ENCODE measurements at places on chromosomes 5 and 9. TPM values are rescaled to one million over a fixed set of nuclear protein-coding genes. Genes with fewer than 3 reads are reported as not detected.
A peak's percentile ranks its signal among the peaks of the same experiment; 100 is the strongest.

GRCh38 chr9:107180206-107180605, 102.9 kb upstream of the RAD23B start:
- no peaks in the 10 kb centered on the region for H3K36me3 ChIP-seq
- no peaks in the 10 kb centered on the region for H3K27me3 ChIP-seq
- no peak for DNase-seq
- no peaks in the 10 kb centered on the region for H3K4me1 ChIP-seq
- H3K4me3 ChIP-seq: no peak overlapping the region
- H3K27ac ChIP-seq: no peak overlapping the region

The PCDHAC1 gene
- 2.9 TPM for total RNA-seq

The ADAMTS19 gene
- total RNA-seq: not detected

GRCh38 chr5:14266686-14267085, 123.5 kb downstream of the TRIO start:
- H3K4me1 ChIP-seq: peaks cover 20% of the 10 kb centered on the region
- no peak for DNase-seq
- no peaks in the 10 kb centered on the region for H3K36me3 ChIP-seq

GRCh38 chr5:91712718-91713117, 329.6 kb upstream of the ARRDC3 start:
- DNase-seq: no peak
- no peak overlapping the region for H3K4me3 ChIP-seq
- H3K4me1 ChIP-seq: no peaks in the 10 kb centered on the region
- H3K27ac ChIP-seq: no peak overlapping the region

DNA sequence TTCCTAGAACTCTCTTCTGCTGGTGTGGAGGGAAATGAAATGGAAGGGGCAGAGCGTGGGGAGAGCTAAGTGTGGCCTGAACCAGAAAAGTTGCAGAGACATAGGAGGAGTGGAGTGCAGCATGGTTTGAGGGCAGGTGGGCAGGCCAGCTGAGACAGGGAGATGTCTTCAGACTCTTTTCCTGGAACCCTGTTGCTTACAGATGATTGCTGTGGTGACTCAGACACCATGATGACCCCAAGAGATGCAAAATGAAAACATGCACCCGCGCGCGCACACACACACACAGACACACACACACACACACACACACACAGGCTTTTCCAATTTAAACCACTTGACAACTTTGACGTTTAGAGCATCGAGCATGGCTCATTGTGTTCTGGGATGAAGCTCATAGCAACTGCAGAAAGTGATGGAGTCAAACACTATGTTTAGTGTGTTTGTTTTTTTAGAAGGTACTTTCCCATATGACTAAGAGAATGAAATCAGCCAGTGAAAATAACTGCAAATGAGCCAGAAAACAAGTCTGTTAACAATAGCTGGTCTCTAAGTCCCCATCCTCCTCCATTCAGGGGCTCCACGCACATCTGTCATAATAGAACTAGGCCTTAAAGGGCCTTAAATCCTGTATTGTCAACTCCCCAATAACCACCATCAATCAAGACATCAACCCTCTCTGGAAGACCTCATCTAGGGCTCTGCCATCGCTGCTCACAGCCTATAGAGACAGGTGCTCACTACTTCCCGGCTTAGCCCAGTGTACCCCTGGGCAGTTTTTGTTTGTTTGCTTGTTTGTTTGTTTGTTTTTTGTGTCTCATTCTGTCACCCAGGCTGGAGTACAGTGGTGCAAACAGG, 9.6 kb downstream of the TMOD1 start:
- H3K36me3 ChIP-seq: no peaks in the 10 kb centered on the region
- no peaks in the 10 kb centered on the region for H3K4me1 ChIP-seq
- H3K27me3 ChIP-seq: no peaks in the 10 kb centered on the region
- H3K4me3 ChIP-seq: no peak overlapping the region
- no peak overlapping the region for H3K27ac ChIP-seq
- no peak for DNase-seq

The ANKRD55 gene
- total RNA-seq: 1.2 TPM

The COL15A1 gene
- total RNA-seq: 42.0 TPM

- DNase-seq: no peak
- no peak overlapping the region for H3K4me3 ChIP-seq
- no peak overlapping the region for H3K27ac ChIP-seq
- no peaks in the 10 kb centered on the region for H3K27me3 ChIP-seq
- H3K4me1 ChIP-seq: no peaks in the 10 kb centered on the region
Observed at GRCh38 chr5:153926201-153926600, 112.5 kb downstream of the FAM114A2 start.

The GPR21 gene
- total RNA-seq: 4.1 TPM

DNA sequence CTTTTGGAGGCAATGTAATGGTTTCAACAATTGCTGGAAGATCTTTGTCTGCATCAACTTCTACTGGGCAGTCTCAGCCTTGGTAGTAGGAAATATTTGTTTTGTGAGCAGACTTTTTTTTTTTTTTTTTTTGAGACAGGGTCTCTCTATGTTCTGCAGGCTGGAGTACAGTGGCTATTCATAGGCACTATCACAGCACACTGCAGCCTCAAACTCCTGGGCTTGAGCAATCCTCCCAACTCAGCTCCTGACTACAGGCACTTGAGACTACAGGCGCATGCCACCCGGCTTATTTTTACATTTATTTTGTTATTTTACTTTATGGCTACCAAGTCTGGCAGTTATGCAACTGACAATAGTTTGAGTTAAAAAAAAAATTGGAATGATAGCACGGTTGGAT, 187.3 kb downstream of the SNX18 start:
- no peaks in the 10 kb centered on the region for H3K36me3 ChIP-seq
- DNase-seq: no peak
- no peak overlapping the region for H3K4me3 ChIP-seq
- H3K27me3 ChIP-seq: no peaks in the 10 kb centered on the region

- H3K4me3 ChIP-seq: no peak overlapping the region
- no peaks in the 10 kb centered on the region for H3K27me3 ChIP-seq
- H3K27ac ChIP-seq: no peak overlapping the region
- H3K4me1 ChIP-seq: no peaks in the 10 kb centered on the region
Observed at GRCh38 chr9:29297592-29297991, 1724.3 kb upstream of the C9orf72 start.

DNA sequence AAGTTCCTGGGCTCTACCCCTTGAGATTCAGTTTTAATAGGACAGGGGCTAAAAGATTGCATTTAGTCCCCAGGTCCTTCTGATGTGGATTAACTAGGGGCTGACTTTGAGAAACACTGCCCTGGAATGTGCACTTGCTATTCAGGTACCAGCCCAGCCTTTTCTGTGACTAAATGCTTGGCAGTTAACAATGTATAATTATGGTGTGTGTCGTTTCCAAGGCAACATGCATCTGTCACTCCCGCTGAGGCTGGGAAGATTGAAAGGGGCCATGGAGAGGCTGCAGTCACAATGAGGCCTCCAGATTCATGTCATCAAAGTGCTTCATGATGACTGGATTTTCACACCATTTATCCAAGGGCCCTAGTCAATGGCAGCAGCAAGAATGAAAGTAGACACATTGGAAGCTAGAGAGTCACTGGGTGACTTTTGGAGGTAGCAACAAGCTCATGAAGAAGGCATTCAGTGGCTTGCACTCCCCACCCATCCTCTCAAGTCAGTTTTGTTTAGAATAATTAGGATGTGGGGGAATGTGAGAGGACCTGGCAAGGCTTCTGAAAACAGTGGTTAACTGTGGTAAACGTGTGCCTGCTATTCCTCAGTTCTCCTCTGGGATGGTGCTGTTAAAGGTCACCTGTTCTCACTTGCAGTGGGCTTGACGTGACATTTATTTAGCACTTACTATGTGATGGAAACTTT, 28.3 kb downstream of the RAI14 start:
- no peaks in the 10 kb centered on the region for H3K36me3 ChIP-seq
- H3K4me3 ChIP-seq: no peak overlapping the region
- no peak for DNase-seq
- H3K4me1 ChIP-seq: peaks cover 30% of the 10 kb centered on the region
- H3K27ac ChIP-seq: peak overlapping the region; percentile 53

The SLC6A18 gene
- total RNA-seq: not detected

The TAF11L5 gene
- total RNA-seq: not detected

The RABGAP1 gene
- 61.1 TPM for total RNA-seq

The COL5A1 gene
- total RNA-seq: 23.8 TPM

The ST8SIA4 gene
- 11.6 TPM for total RNA-seq

DNA sequence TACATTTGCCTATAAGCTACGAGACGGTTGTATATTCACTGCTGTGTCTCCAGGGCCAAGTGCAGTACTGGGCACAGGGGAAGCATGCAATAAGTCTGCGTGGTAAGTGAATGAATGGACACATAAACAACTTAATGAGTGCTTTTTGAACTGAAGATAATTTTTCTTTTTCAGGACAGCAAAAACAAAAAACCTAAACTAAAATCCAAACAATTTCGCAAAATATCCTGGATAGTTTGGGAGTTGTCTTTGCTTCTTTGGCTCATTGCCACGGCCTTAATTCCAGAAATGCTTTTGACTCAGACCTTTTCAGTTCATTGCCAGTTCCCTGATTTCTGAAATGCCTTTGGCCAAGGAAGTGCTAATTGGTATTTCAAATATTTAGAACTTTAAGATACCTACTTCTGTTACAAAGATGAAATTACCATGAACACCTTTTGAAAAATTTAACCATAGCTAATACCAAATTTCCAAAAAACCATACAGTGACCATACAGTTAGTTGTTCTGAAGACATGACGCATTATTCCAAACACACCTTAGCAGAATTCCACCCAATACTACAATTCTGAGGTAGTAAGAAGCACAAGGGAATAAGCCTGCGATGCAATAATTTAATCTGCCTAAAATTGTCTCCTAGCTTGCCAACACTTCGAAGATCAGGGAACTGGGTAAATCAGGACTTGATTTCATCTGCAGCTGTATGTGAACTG, 42.8 kb downstream of the TEK start:
- no peak overlapping the region for H3K4me3 ChIP-seq
- H3K4me1 ChIP-seq: no peaks in the 10 kb centered on the region
- no peaks in the 10 kb centered on the region for H3K27me3 ChIP-seq
- peak overlapping the region; percentile 37 for H3K27ac ChIP-seq
- no peak for DNase-seq
- no peaks in the 10 kb centered on the region for H3K36me3 ChIP-seq

The FAM221B gene
- not detected for total RNA-seq

- no peaks in the 10 kb centered on the region for H3K4me1 ChIP-seq
- no peak overlapping the region for H3K4me3 ChIP-seq
- no peak for DNase-seq
- no peaks in the 10 kb centered on the region for H3K27me3 ChIP-seq
Observed at GRCh38 chr9:74095925-74096324, 401.2 kb upstream of the RORB start.

The GRM6 gene
- not detected for total RNA-seq
